ENCODE measurements at places on chromosomes 2 and 18. TPM values are rescaled to one million over a fixed set of nuclear protein-coding genes. Genes with fewer than 3 reads are reported as not detected.

DNA sequence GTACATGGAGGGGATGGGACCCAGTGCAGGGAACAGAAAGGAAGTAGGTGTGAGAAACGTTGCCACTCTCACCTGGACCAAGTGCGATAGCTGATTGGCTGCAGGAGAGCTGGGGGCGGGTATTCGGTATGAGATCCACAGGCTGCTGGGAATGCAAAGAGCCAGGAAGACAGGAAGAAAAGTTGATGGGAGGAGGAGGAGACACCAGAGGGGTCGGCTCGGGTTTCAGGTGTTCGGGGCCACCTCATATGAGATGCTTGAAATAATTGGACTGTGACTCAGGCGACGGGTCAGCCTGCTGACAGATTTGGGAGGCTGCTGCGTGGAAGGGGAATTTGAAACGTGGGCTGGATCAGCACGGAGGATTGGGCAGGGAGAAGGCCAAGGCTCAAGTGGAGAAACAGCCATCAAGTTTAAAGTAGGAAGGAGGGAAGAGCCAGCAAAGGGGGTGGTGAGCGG lies 65.1 kb downstream of the MRPS9 start:
- no peak for DNase-seq

- DNase-seq, result no peak
These were observed 24.4 kb downstream of the CRYGD start for GRCh38 chr2:208099682-208100470.

PELI1 gene
- polyA plus RNA-seq, result 50.9 TPM

CYP1B1 gene
- 33.2 TPM for polyA plus RNA-seq

- no peak for DNase-seq
These were observed 504.7 kb downstream of the KCNJ3 start for GRCh38 chr2:155203178-155203577.

DNA sequence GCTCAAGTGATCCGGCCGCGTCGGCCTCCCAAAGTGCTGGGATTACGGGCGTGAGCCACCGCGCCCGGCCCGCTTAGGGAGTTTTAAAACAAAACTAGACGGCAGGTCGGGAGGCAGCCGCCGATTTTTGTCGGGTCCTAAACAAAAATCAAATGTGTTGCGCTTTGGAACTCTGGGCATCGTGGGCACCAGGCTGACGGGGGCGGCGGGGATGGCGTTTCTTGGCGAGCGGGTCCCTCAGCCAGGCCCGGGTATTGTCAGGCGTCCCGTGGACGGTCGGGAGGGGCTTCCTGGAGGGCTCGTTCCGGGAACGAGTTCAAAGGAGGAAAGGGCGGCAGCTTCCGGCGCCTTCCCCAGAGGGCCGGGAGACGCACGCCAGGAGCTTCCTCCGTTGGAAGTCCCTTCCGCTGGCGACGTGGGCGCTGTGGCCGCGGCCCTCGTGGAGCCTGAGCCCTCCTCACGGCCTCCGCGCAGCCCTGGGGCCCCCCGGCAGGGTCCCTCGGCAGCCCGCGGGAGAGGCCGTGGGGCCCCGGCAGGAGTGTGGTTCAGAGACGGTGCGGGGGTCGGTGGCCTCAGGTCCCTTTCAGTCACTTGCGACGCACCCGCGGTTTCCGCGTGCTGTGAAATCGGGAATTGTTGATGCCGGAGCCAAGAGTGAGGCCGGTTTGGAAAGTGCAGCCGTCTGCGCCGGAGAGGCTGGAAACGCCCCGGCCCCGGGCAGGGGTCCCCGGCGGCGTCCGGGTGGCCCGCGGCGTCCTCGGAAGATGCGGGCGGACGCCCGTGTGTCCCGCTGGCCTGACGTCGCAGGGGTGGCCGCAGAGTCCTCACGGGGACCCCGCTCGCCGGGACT lies 59.3 kb downstream of the EMILIN2 start:
- DNase-seq, result peak; percentile 86

FEV gene
- polyA plus RNA-seq, result not detected

CIB4 gene
- not detected for polyA plus RNA-seq

MAP3K19 gene
- 2.9 TPM for polyA plus RNA-seq

OR6B2 gene
- polyA plus RNA-seq, result not detected

- DNase-seq, result no peak
These were observed 359.7 kb downstream of the MBD2 start for GRCh38 chr18:53864770-53865169.

PLEK gene
- polyA plus RNA-seq, result 8.2 TPM

DNA sequence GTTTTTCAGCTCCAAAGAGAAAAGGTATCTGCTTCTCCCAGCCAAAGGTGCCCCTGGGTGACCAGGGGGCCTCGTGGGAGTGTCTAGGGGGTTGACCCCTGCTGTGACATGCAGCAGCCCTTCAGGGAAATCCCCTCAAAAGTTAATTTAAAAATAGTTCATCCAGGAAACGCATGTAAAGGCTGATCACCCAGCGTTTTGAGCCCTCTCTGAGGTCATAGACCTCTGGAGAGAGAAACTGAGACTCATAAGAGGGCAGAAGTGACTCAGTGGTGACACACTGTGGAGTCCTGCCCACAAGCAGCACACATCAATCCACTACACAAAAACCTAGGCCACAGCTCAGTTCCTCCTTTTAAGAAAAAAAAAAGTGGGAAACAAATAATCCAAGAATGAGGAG lies 11.9 kb downstream of the GAL3ST2 start:
- DNase-seq, result no peak

DNA sequence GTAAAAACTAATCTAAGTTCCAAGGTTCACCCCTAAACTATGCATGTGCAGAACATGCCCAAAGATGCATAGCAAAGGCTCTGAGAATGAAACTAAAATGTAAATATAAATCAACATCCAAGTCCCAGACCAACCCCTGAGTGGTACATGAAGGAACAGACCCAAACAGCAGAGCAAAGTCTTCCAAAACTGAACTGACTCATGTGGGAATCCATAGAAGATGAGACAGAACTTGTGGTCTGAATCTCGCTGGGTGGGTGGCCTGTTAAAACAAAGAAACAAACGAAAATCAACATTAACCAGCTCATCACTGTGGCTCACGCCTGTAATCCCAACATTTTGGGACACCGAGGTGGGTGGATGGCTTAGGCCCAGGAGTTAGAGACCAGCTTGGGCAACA lies 29.5 kb upstream of the ATRAID start:
- DNase-seq, result no peak

FBXO48 gene
- 0.67 TPM for polyA plus RNA-seq

- DNase-seq, result no peak
These were observed 650.2 kb downstream of the SUCLG1 start for GRCh38 chr2:83808878-83809277.

- DNase-seq, result no peak
These were observed 66.5 kb downstream of the FTCDNL1 start for GRCh38 chr2:199784512-199784911.

STAT4 gene
- polyA plus RNA-seq, result 2.5 TPM

DNA sequence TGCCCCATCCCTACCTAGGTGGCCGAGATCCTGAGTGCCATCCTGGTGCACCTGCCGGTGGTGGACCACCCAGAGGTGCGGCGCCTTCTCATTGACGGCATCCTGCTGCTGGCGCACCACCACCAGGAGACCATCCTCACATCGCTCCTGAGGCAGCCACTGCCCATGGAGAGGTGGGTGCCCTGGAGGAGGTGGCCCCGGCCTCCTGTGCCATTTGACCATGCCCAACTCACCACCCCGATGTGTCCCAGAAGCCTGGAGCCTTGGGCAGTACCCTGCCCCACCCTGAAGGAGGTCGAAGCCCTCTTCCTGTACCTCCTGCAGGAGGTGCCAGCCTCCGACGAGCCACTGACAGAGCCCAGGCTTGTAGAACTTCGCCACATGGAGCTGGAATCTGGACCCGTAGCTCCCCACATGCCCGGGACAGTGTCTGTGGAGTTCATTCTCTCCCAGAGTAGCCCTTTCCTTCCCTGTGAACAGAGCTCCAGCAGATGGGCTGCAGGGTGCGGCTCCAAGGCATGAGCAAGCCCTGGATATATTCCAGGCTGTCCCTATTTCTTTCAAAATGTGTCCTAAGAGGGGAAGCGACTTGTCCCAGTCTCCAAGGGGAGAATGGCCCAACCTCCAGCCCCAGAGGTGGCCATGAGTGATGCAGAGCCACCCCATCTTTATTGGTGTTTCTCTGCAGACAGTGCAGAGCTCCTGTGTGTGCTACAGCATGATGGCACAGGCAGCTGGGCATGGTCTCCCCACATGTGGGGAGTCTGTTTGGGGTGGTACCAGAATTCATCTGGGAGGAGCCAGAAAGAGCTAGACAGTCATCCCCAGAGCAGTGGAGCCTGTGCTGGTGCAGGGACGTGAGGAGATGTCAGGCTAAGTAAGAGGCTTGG lies 34.2 kb downstream of the HJURP start:
- no peak for DNase-seq

DNA sequence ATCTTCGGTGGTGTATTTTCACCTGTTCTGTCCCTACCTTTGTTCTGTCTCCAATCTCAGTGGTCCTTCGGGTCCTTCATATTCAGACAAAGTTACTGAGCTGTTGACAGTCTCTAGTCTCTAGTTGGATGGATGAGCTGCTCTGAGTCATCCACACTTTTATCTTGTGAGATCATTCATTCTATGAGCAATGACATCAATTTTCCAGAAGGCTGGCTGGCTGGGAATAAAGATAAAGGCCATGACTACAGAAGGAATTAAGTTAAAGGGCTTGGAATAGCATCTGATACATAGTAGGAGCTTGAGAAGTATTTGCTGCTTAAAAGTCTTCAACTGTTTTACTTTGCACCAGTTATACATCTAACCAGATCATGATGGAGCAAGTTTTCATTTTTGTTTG lies 43.1 kb upstream of the SLC39A10 start:
- DNase-seq, result no peak

DNA sequence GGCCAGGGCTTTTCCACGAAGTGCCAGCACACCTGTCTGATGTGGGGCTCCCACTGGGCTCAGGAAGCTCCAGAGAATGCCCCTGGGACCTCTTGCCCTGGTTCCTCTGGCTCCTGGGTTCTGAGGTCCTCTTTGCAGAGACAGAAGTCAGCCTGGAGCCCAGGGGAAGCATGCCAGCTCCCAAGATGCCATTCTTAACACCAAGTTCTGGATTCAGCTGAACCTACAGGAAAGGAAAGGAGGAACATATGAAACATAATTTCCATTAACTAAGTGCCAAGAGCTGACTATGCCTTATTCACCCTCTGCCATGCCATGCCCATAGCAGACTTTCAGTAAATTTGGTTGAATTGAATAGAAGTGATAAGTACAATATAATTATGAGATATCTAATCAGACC lies 21.9 kb downstream of the FAM124B start:
- DNase-seq, result no peak

DNA sequence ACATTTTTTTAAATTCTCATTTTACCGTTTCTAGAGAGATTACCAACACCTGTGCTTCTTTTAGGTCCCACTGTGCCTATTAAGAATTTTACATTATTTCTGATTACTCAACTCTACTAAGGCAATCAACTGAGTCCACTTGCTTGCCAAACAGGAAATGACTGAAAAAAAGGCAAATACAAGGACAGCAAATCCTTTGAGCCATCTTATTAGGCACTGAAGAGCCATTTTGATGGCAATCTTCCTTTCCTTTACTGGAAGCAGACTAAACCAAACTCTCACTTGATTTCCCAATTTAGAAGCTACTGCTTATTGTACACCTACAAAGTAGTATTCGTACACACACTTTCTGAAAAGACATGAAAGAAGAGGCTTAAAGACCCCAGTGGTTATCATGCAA lies 121.4 kb upstream of the COL3A1 start:
- DNase-seq, result peak; percentile 59

DNA sequence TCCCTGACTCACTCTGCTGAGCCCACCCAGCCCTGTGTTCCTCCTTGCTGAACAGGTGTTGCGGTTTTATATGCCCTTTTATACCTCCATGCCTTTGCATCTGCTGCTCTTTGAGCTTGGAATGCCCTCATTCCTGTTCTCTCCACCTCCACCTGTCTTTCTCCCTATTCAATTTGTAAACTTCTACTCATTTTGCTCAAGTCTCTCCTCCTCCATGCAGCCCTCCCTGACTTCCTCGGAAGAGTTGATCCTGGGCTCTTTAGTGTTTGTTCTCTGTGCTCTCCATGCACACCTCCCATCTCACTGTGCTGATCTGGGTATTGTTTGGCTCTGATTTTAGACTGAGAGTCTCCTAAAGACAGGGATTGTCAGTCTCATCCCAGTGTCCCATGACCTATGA lies 7.2 kb upstream of the OTOF start:
- no peak for DNase-seq

GRCh38 chr2:235944591-235944990 lies 223.6 kb downstream of the GBX2 start:
- no peak for DNase-seq

SLC11A1 gene
- 359 TPM for polyA plus RNA-seq

- DNase-seq, result no peak
These were observed 159.4 kb upstream of the TWIST2 start for GRCh38 chr2:238688193-238689153.

DNA sequence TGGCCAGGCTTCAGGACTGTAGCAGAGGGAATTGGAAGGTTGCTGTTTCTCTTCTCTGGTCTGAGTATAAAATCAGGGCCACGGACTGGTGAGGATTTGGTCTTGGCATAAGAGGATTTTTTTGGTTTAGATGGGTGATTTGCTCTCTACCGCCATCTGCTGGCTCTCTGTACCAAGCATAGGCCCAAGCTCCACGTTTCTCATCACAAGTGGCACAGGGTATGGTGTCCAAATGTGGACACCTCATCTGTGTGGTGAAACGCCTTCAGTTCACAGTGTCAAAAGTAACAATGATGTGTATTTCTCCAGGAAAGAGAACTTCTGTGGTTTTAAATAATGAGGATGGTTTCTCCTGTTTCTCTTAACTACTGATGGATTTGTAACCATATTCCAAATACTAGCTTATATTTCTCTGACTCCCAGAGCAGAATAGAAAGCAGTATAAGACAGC lies 115.1 kb downstream of the EML6 start:
- DNase-seq, result peak; percentile 79

GRCh38 chr2:218274586-218274985 lies 4.3 kb downstream of the PNKD start:
- no peak for DNase-seq

DNA sequence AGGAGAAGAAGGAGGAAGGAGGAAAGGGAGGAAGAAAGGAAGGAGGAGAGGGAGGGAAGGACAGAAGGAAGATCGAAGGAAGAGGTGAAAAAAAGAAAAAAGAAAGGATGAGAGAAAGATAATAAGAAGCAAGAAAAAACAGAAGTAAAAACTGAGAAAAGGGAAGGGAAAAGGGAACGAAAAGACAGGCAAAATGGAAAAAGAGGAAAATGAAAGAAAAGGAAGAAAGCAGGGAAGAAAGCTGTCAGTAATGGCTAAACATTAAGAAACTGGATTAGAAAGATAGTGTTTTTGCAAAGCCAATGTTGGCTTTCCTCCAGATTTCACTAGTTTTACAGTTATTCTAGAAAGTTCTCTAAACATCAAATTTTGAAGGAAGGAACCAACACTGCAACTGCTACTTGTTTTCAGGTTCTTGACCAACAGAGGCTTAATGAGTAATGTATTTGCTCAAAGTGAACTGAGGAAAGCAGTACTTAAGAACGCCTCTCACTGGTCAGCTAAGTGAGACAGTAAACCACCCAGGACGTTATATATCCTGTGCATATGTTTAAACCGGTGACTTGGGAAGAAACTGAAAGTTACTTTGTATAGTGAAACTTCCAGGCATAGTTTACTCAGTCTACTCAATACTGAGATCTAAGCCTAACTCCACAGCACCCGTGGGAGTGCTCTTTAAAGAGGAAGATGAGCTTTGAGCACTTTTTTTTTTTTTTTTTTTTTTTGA lies 286.2 kb upstream of the TRIB2 start:
- peak; percentile 41 for DNase-seq

Data from lung (tissue), 17 donors.